Central memory CD8-positive, alpha-beta T cell (primary cell): ENCODE measurements at places on chromosomes 3 and 15.

GRCh38 chr15:47384341-47384740, 333.0 kb upstream of the SEMA6D start:
- H3K36me3 ChIP-seq: peaks cover 2% of the 10 kb centered on the region
- H3K4me3 ChIP-seq: no peak overlapping the region
- no peak overlapping the region for H3K27ac ChIP-seq
- no peaks in the 10 kb centered on the region for H3K4me1 ChIP-seq
- no peak for DNase-seq

GRCh38 chr3:9897408-9898372, 5.0 kb upstream of the IL17RE start:
- H3K4me3 ChIP-seq: no peak overlapping the region
- peak overlapping the region; percentile 66 for H3K27ac ChIP-seq
- no peaks in the 10 kb centered on the region for H3K27me3 ChIP-seq
- peaks cover 8% of the 10 kb centered on the region for H3K36me3 ChIP-seq
- DNase-seq: no peak

DNA sequence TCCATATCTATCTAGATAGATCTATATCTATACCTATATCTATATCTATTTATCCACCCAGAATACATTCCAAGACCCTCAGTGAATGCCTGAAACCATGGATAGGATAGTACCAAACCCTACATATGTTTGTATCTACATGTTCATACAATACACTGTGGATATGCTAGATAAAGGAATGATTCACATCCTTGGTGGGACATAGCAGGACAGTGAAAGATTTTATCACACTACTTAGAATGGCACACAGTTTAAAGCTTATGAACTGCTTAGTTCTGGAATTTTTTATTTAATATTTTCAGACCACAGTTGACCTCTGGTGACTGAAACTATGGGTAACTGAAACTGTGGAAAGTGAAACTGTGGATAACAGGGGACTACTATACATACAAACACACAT, 198.8 kb upstream of the TTC14 start:
- no peaks in the 10 kb centered on the region for H3K36me3 ChIP-seq
- H3K4me3 ChIP-seq: no peak overlapping the region
- no peaks in the 10 kb centered on the region for H3K27me3 ChIP-seq

GRCh38 chr3:61613666-61614065, 52.3 kb downstream of the PTPRG start:
- no peak overlapping the region for H3K4me3 ChIP-seq
- H3K27me3 ChIP-seq: no peaks in the 10 kb centered on the region
- no peak overlapping the region for H3K27ac ChIP-seq
- H3K4me1 ChIP-seq: no peaks in the 10 kb centered on the region

- peaks cover 47% of the 10 kb centered on the region for H3K4me1 ChIP-seq
- H3K36me3 ChIP-seq: peaks cover 13% of the 10 kb centered on the region
- H3K27me3 ChIP-seq: no peaks in the 10 kb centered on the region
- no peak overlapping the region for H3K27ac ChIP-seq
These were observed 16.2 kb downstream of the DCUN1D1 start for GRCh38 chr3:182964179-182964578.

- no peak overlapping the region for H3K27ac ChIP-seq
- peak overlapping the region; percentile 84 for H3K4me3 ChIP-seq
- peaks cover 75% of the 10 kb centered on the region for H3K27me3 ChIP-seq
- H3K36me3 ChIP-seq: peaks cover 2% of the 10 kb centered on the region
- H3K4me1 ChIP-seq: peaks cover 8% of the 10 kb centered on the region
These were observed 2.4 kb downstream of the IGF2BP2 start for GRCh38 chr3:185822221-185823000.

DNA sequence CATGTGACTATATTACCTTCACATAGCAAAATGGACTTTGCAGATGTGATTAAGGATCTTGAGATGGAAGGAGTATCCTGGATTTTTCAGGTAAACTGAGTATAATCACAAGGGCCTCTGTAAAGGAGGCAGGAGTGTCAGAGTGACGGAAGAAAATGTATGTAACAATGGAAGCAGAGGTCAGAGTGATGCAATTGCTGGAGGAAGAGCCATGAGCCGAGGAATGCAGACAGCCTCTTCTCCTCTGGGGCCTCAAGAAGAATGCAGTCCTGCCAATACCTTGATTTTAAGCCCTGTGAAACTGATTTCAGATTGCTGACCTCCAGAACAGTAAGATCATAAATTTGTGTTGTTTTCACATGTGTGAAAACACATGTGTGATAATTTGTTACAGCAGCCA, 15.1 kb downstream of the HEMK1 start:
- H3K27me3 ChIP-seq: no peaks in the 10 kb centered on the region
- H3K27ac ChIP-seq: no peak overlapping the region
- DNase-seq: no peak
- peaks cover 6% of the 10 kb centered on the region for H3K36me3 ChIP-seq
